ENCODE measurements at places on chromosomes 7 and 10.

GRCh38 chr10:131907679-131908078 lies 6.9 kb downstream of the PPP2R2D start:
- no peak for DNase-seq

DNA sequence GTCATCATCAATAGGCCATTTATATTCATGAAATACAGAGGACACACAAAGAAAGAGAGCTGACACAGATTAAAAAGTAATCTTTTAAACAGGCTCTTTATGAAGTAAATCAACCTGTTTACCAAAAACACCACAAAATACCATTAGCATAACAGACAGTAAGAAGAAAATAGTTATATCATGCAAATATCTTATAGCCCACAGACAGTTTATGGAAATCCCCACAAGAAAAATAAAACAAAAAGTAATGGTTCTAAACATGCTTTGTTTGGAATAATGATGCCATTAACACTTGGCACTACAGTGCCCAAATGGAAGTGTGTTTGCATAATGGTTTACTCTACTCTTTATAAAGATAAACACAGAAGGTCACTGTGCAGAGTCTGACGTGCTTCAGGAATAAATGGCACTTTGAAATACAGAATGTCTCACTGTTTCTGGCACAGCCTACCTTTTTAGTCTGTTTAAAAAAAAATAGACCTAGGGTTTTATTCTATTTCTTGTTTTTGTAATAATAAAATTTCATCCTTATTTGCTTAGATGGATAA lies 30.1 kb downstream of the SEMA3D start:
- DNase-seq, result no peak

- DNase-seq, result no peak
Measured at GRCh38 chr7:66957595-66958290, 36.7 kb downstream of the TMEM248 start.

GRCh38 chr7:93039786-93040185 lies 78.0 kb downstream of the SAMD9 start:
- DNase-seq, result no peak

GRCh38 chr7:70771451-70771850 lies 360.5 kb upstream of the GALNT17 start:
- no peak for DNase-seq

GRCh38 chr10:126455766-126456405 lies 67.6 kb upstream of the ADAM12 start:
- no peak for DNase-seq
